Right forelimb (tissue), 1 donor: ENCODE measurements at places on chromosomes 7 and 10.

GRCh38 chr10:11046776-11047160, 29.1 kb downstream of the CELF2 start:
- no peak for DNase-seq

DNA sequence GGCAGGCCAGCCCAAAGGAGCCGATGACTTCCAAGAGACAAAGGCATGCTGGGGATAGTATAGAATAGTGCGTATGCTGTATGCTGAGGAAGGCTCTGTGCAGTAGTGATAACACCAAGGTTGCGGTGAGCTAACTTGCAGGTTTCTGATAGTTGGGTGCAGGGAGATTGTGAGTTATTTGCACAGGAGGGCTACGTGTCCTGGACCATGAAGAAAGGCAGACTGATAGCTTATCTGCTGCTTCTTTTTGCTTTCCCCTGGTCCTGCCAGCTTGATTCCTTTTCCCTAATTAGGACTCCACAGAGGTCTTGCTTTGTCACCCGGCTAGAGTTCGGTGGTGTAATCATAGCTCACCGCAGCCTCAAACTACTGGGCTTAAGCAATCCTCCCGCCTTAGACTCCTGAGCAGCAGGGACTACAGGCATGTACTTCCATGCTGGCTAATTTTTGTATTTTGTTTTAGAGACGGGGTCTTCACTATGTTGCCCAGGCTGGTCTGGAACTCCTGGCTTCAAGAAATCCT, 43.9 kb upstream of the ARHGAP12 start:
- DNase-seq, result no peak

DNA sequence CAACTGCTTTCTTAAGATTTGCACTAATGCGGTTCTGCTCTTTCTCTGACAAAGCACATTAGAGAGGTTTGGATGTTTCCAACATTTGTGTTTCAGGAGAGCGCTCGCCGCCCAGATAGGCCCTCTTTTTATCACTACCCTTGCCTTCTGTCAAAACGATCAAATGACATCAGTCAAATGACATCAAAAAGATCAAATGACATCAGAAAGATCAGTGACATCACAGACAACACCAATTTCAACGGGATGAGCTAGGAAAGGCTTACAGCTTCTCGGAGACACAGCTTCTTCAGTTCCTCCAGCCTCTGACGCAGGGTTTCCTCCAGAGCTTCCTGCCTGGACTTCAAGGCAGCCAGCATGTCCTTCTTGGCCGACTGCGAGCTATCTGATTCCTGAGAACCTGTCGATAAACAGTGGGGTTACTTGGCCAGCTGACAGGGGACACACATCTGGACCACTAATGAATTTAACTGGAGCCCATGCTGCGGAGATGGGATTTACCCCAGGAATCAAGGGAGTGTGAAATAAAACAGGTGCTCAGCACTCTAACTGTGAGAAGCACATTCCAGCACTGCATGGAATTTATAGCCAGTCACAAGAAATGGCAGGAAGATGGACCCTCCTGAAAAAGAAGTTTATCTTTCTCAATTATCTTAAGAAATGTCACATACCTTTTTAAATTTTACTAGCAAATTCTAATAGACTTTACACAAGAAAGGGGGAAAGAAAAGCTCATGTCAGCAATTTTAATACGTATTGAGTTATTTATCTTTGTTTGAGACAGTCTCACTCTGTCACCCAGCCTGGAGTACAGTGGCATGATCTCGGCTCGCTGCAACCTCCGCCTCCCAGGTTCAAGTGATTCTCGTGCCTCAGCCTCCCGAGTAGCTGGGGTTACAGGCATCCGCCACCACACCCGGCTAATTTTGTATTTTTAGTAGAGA, 88.2 kb downstream of the PRPF18 start:
- DNase-seq, result peak; percentile 67

DNA sequence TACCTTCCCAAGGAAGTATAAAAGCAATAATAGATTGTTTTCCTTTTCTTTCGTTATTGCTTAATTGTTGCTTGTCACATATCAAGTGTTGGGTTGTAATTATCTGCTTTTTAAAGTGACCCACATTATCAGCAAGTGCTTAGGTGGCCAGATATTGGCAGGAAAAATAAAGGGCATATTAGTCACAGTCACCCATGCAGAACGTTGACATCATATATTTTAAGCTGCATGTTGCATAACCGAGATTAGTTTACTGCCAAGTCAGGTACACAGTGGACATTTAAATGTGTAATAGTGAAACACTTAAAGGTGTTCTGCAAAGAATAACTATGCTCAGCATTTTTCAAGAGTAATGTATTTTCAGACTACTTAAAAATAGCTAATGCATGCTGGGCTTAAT, 11.4 kb downstream of the NEBL start:
- DNase-seq, result no peak

GRCh38 chr10:128364631-128365030, 238.4 kb upstream of the MKI67 start:
- DNase-seq, result no peak

DNA sequence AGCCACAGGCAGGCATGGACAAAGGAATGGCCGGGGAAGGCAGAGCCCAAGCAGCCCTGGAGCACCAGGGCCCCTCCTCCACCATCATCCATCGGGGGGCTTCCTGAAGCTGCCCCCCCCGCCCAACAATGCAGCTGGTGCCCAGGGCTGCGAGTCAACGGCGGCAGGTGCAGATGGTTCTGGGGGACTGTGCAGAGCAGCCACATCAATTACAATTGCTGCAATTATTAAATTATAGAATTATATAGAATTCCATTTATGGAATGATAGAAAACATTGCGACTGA, 28.3 kb downstream of the EBF3 start:
- no peak for DNase-seq

- no peak for DNase-seq
Measured at GRCh38 chr7:45919231-45919784, 1.8 kb downstream of the IGFBP3 start.

- DNase-seq, result no peak
Measured at GRCh38 chr10:32271617-32272016, 75.3 kb downstream of the EPC1 start.

- no peak for DNase-seq
Measured at GRCh38 chr7:75928568-75928914, 13.6 kb downstream of the POR start.

- DNase-seq, result no peak
Measured at GRCh38 chr7:83469491-83469890, 179.4 kb downstream of the SEMA3E start.

- DNase-seq, result no peak
Measured at GRCh38 chr7:11757153-11757552, 74.8 kb downstream of the THSD7A start.

- DNase-seq, result peak; percentile 88
Measured at GRCh38 chr7:15839416-15840100, 153.1 kb upstream of the MEOX2 start.

DNA sequence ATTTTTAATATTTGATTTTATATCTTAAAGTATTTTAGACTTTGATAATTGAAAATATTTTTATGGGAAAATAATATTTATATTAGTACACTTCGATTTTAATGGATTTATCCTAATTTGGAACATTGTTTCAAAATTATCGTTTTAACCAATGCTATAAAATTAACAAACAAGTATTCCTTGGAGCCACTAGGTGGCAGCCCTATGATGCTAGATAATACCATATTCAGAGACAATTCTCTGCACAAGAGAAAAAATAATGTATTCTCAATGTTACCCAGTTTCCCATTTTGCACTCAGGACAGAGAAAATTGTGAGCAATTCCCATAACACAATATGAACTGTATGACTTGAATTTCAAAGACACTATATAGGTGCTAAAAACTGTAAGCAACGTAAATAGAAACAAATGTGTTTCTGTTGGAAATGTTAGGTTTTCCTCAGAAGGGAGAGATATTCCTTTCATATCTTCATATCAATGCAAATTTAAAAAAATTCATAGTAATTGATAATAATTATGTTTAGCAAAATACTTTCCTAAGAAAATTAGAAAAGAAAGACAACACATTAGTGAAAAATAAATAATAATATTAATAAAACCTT, 237.8 kb downstream of the SEMA3E start:
- no peak for DNase-seq

GRCh38 chr10:121800146-121800545, 127.7 kb downstream of the ATE1 start:
- no peak for DNase-seq

DNA sequence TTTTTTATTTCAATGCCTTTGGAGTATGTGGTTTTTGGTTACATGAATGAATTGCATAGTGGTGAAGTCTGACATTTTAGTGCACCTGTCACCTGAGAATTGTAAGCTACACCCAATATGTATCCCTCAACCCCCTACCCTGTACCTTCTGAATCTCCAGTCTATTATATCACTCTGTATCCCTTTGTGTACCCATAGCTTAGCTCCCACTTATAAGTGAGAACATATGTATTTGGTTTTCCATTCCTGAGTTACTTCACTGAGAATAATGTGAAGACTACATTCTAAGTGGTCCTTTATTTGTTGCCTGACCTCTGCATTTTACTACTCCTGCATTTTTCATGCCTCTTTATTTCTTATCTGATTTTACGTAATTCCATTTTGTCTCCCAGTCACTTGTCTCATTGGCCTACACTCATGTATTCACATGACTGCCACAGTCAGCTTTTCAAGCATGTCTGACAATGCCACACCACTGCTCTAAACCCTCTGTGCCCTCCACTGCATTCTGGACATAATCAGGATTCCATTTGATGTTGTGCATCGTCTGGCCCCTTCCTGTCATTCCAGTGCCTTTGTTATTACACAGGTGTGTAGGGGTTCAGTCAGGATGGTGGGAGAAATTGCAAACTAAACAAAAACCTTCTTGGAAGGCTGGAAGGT, 1325.5 kb downstream of the XPNPEP1 start:
- no peak for DNase-seq
